ENCODE measurements at places on chromosomes 2 and 18.

DNA sequence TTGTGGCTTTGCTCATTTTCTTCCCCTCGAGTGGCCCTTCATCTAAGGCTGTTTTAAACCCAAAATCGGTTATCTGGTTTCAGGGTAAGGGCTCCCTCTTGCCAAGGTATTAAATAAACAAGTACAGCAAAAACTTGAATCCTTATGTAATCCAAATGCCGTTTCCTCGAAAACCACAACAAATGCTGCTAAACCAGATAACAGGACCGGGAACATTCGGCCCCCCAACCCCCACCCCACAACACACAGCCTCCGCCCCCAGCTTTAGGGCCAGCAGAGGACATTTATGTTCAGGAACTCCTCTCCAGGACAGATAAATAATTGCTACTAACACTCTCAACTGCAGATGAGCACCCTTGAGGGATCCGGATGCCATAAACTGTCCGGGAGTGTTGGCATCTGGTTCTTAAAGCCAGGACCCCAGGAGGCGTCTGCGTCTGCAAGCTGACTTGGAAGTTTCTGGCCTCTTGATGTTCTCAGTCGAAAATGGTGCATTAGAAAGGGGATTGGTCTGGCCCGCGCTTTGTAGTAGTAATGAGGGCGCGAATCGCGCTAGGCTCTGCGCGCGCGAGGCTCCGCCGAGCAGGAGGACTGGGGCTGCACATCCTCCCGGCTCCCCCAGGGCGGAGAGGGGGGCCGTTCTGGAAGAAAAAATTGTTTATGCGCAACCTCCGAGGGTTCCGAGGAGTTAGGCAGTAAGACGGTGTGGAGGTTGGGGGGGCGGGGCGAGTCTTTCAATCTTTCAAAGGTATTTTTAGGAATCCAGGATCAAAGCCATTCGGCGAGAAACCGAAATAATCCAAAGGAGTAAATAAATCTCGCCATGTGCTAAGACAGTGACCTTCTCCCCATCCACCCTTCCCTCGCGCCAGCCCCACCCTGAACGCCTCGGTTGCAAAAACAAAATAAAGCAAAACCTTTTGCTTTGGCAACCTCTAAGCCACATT is 3.9 kb upstream of the ID2 start:
- peak; percentile 81 for DNase-seq

DNA sequence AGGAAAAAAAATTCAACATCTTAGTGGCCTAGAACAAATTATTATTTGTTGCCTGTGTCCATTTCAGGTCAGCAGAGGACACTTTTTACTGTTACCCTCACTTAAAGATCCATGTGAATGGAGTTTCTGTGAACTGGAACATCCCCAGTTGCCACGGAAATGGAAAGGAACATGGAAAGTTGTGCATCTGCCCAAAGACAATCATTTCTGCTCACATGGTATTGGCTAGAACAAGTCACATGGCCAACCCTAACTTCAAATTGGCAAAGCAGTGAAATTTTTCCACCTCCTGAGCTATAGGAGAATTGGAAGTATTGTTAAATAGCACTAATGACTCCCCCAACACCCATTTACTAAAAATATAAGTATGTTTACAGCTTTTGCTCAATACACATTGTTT is 71.2 kb upstream of the CCBE1 start:
- DNase-seq: no peak

GRCh38 chr2:232893834-232894233 is 23.8 kb downstream of the SNORC start:
- DNase-seq: no peak

DNA sequence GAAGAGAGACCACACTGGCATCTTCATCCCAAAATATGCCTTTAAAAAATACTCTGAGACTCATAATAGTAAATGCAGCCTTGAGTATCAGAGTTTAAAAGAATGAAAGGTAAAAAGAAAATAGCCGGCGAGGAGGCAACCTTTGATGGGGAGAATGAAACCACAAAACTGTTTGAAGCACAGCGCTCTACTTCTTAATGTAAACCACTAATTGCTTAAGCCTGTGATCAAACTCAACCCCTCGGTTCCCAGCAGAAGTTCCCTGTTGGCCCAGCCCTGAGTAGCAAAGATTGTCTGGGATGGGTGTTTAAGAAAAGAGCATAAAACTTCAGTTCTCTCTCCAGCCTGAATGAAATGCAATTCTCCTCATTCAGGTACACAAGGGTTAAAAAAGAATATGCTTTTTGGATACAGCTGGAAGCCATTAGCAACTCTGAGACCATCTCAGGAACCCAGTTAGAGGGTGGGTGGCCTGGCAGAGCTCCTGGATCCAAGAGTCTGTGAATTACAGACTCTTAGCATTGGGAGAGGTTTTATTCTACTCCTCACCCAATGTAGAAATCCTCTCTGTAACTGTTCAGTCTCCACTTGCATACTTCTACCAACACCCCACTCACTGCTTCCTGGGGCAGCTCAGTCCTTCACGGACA is 44.8 kb downstream of the VIT start:
- DNase-seq: no peak

GRCh38 chr18:58349650-58350049 is 279.2 kb downstream of the ALPK2 start:
- no peak for DNase-seq

DNA sequence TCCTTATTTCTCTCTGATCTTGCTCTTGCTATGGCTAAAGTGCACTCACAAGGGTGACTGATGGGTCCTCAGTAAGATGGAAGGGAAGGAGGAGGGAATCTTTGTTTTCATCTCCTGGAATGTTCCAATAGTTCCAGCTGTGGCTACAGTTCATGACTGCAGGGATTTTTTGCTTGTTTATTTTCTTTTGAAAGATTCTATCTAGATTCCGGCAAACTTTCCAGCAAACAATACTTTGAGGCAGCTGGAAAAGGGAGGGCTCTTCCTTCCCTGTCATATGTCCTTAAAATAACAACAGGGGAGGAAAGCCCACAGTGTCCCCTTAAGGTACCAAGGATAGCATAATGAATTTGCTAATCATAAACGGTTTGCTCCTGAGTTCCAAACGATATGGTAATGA is 111.3 kb upstream of the SLC14A2 start:
- no peak for DNase-seq

GRCh38 chr18:46155641-46156051 is 51.5 kb downstream of the HAUS1 start:
- DNase-seq: no peak

GRCh38 chr18:55249550-55249949 is 290.3 kb upstream of the CCDC68 start:
- DNase-seq: no peak

- no peak for DNase-seq
Measured at GRCh38 chr2:75403991-75404428, 156.7 kb downstream of the EVA1A start.

GRCh38 chr2:3035385-3036050 is 342.1 kb downstream of the EIPR1 start:
- DNase-seq: no peak

DNA sequence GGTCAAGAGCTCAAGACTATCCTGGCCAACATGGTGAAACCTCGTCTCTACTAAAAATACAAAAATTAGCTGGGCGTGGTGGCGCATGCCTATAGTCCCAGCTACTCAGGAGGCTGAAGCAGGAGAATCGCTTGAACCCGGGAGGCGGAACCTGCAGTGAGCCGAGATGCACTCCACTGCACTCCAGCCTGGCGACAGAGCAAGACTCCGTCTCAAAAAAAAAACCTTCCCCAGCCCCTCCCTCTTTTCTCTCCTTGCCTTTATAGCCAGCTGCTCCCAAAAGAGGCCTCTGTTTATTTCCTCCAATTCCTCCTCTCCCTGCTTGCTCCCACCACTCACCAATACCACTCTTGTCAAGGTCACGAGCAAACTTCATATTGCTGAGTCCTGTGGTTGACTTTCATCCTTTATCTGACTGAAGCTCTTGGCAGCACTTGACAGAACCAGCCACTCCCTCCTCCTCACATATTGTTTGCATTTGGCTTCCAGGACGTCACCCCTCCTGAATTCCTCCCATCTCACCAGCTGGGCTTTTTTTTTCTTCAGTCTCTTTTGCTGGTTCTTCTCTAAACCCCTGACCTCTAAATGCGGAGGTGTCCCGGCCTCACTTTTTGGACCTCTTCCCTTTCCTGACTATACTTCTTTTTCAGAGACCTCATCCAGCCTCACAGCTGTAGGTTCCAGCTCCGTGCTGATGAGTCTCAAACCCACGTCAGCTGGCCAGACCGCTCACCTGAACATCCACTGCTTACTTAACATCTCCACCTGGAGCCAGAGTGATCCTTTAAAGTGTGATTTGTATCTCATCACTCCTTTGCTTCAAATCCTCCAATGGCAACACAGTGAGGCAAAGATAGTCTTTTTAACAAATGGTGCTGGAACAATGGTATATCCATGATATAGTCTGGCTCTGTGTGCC is 84.6 kb upstream of the CAB39 start:
- no peak for DNase-seq

DNA sequence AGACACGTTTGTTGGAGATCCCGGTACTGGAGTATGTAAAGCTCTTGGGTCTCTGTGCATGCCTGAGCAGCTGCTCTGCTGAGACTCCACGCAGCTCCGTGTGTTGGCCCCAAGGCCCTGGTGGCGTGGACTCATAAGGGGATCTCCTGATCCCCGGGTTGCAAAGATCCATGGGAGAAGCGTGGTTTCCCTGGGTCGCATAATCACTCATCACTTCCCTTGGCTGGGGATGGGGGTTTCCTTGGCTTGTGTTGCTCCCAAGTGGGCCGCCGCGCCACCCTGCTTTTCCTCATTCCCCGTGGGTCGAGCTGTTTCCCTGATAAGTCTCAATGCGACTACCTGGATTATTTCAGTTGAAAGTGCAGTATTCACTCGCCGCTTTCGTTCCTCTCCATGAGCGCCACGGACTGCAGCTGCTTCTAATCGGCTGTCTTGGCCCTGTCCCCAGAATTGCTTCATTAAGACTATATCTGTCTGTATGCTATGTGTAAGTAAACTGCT is 76.0 kb downstream of the EPC2 start:
- peak; percentile 62 for DNase-seq

DNA sequence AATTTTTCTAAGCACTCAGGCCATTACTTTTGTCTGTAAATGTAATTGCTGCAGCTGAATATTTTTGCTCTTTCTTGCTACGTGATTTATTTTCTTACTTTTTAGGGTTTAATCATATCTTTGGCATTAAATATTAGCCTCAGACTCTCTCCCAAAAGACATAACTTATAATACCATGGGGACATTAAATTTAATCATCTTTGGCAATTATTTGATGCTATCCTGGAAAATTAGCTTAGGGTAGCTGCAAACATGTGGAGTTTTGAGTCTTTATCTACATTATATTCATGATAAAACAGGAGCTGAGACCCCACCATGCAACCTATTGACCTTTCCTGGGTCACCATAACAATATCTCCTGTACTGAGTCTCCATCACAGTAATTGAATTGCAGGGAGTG is 59.1 kb upstream of the EDAR start:
- no peak for DNase-seq

DNA sequence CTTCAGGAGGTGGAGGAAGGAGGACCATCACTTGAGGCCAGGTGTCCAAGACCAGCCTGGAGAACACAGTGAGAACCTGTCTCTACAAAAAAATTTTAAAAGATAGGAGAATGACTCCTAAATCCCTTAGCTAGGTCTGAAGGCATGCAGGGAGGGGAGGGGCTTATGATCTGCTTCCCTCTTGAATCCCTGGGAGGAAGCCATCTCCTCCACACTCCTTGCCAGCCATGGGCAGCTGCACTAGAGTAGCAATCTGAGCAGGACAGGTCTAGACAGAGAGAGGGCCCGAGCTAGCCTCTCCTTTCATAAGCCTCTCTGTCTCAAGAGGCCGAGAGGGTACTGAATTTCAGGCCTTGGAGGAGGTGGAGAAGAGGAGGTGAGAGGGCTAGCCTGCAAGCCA is 42.5 kb downstream of the DAPL1 start:
- DNase-seq: no peak

- DNase-seq: no peak
Measured at GRCh38 chr2:176251928-176252327, 17.3 kb upstream of the MTX2 start.

DNA sequence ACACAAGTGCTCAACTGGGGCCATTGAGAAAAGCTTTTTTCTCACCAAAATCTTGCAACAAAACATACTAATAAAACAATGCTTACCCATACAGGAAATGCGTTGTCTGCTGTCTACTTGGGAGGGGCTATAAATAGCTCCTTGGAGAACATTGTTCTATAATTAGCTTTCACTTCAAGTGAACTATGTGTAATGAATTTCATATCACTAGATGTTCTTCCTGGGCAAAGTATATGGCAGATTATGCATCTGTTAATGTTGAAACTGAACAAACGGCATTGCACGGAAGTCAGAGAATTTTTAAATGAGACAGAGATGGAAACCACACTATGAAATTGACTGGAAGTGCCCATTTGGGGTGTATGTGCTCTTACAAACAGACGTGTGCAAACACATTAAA is 6.4 kb upstream of the NPAS2 start:
- DNase-seq: no peak

- DNase-seq: no peak
Measured at GRCh38 chr2:29448096-29448688, 333.0 kb downstream of the CLIP4 start.

DNA sequence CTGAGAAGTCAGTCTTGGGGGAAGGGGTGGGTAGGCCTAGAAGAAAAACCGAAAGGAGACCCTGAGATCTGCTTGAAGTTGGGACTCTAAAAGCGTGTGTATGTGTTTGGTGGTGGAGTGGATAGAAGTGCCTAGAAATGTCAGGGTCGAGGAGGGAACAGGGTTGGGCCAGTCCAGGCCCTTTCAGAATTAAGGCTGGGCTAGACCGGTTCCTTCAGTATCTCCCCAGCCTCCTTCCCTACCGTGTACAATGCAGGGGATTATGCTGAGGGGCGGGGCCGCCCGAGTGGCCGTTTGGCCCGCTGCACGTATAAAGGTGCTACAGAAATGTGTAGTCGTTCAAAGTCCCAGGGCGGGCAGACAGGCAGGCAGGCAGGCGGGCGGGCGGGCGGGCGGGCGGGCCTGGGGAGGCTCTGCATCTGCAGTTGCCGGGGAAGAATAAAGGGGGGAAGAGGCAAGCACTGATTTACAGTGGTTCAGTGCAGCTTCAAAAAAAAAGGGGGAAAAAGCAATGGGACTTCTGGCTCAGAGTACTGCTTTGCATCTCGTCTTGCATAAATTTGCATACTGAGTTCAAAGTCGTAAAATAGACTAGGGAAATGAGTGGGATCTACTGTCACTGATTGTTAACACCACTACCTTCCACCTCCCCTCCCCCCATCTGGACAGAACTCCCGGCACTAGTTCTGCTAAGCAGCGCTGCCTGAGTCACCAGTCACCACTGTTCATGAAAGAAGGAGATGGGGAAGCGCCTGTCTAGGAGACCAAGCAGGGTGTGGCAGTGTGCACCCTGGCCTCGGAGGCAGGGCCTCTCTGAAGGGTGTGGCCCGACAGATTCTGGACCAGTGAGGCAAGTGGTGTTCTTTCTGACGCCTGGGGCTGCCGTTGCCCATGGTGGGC is 3.6 kb downstream of the IGFBP2 start:
- DNase-seq: no peak

- DNase-seq: no peak
Measured at GRCh38 chr2:61368687-61369665, 101.9 kb downstream of the USP34 start.

- DNase-seq: peak; percentile 87
Measured at GRCh38 chr2:217756375-217757107, 246.3 kb downstream of the TNS1 start.

All from sigmoid colon (tissue), 7 donors.